Gastrocnemius medialis (tissue), 4 donors: ENCODE measurements at places on chromosomes 1 and 21. TPM values are rescaled to one million over a fixed set of nuclear protein-coding genes. Genes with fewer than 3 reads are reported as not detected.

KCNQ4 gene
- 2.9 TPM for total RNA-seq

LEFTY1 gene
- 0.97 TPM for total RNA-seq

FCRL1 gene
- total RNA-seq, result not detected

LYPD8 gene
- total RNA-seq, result 1.7 TPM

GREM2 gene
- total RNA-seq, result 0.55 TPM

CXADR gene
- 0.68 TPM for total RNA-seq

RGSL1 gene
- total RNA-seq, result not detected

KLHDC8A gene
- not detected for total RNA-seq

ANKRD45 gene
- not detected for total RNA-seq

RNU1-3 gene
- not detected for total RNA-seq

LCE1C gene
- total RNA-seq, result not detected

SELP gene
- total RNA-seq, result 0.98 TPM

APOBEC4 gene
- not detected for total RNA-seq
